Stimulated activated CD8-positive, alpha-beta memory T cell treated with anti-CD3 and anti-CD28 coated beads, Interleukin-15, amount 100 ng/mL, for 4 hours (primary cell): ENCODE measurements at places on chromosomes 11 and 22.

DNA sequence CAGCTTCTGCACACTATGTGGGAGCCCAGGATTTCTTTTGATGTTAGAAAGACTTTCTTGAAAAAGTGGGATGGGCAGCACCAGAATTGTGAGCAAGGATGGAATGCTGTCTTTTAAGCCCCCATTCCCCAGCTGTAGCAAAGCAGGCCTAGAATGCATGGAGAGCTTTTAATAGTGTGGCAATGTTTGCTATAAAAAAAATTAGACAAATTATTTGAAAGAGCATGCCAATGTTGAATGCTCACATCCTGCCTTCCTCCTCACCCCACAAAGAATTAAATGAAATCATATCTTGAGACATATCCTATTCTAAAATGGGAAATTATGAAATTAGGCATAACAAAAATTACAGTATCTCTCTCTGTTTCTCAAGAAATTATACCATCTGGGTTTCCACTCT, 154.7 kb downstream of the C11orf91 start:
- no peak for DNase-seq

GRCh38 chr11:75759832-75760231, 8.7 kb upstream of the DGAT2 start:
- no peak for DNase-seq

- no peak for DNase-seq
Measured at GRCh38 chr11:60658409-60658808, 41.0 kb upstream of the MS4A8 start.

- no peak for DNase-seq
Measured at GRCh38 chr22:19703869-19704268, 10.4 kb upstream of the SEPTIN5 start.

DNA sequence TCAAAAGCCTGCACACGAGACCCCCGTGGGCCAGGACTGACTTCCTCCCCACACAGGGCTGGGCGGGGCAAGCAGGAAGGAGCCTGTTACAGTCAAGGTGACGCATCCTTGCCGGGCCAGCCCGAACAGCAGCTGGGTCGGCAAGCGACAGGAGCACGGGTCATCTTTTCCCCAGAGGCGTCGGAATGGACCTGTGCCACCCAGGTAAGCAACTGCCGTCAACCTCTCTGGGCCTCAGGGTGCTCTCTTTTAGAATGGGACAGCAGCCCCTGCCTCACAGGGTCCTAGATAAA, at the start of gene CYTH4:
CYTH4 (plus strand) TSS at position 124 of the 293 bp plus-strand sequence; CDS start at position 186, 62 bp downstream.
- peak; percentile 57 for DNase-seq

DNA sequence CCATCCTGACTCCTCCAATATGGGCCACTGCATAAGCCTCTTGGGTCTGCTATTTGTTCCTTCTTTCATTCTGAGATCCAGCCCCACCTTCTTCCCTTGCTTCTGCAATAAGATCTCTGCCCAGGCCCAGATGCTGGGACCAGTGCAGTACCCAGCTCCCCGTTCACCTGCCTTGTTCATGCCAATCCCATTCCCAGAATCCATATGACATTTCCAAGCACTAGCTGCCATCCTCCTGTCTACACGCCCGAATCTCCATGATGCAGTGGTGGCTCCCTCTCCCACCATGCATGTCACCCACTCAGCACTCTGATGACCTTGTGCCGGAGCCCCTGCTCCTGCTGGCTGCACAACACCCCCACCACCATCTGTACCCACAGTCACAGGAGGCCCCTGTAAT, 11.4 kb upstream of the FAM83F start:
- no peak for DNase-seq

DNA sequence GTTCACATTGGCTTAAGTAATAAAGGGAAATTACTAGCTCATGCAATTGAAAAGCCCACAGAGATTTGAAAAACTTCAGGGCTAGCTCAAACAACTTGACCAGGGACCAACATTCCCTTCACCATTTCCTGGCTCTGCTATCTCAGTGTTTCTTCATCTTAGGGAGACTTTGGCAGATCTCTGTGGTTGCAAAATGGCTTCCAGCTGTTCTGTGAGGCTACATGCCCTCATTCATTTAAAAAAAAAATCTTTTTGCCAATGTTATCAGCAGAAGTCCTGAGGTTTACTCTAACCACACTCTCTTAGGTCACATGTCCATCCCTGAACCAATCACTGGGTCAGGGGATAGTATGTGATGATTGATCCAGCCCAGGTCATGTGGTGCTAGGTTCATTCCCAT, 13.9 kb upstream of the RASSF10 start:
- no peak for DNase-seq

DNA sequence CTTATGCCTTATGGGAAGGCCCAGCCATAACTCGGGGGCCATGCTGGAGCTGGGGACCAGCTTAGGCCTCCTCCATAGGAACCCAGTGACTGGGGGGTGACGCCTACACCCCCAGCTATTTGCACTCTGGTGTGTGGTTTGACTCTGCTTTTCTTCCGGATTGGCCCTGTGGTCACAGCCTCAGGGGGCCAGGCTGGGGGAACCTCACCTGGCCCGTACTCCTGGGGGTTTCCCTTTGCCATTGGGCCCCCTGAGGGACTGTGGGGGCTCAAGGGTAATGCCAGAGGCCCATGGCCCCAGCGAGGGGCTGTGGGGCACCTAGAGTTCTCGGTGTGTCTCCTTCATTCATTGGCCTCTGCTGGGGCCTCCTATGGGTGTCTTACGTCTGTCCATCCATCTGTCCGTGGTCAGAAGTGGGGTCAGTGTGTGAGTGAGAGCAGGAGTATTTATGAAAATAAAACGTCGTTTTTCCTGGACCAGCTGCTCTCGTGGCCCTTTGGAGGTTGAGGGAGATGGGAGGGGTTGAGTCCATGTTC, 6.3 kb upstream of the SH3BP1 start:
- no peak for DNase-seq

- no peak for DNase-seq
Measured at GRCh38 chr11:35223371-35223796, 84.4 kb downstream of the CD44 start.

DNA sequence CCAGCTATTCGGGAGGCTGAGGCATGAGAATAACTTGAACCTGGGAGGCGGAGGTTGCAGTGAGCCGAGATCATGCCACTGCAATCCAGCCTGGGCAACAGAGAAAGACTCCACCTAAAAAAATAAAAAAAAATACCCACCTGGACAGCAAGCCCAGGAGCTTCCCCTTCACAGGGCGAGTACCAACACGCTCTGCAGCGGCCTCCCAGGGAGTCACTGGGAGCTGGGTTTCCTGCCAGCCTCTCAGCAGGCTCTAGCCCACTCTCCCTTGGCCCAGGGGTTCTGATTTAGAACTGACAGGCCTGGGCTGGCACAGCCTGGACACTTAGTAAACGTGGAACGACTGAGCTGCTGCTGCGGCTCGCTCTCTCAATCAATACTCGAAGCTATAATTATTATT, 2.0 kb upstream of the CABP7 start:
- DNase-seq: no peak

DNA sequence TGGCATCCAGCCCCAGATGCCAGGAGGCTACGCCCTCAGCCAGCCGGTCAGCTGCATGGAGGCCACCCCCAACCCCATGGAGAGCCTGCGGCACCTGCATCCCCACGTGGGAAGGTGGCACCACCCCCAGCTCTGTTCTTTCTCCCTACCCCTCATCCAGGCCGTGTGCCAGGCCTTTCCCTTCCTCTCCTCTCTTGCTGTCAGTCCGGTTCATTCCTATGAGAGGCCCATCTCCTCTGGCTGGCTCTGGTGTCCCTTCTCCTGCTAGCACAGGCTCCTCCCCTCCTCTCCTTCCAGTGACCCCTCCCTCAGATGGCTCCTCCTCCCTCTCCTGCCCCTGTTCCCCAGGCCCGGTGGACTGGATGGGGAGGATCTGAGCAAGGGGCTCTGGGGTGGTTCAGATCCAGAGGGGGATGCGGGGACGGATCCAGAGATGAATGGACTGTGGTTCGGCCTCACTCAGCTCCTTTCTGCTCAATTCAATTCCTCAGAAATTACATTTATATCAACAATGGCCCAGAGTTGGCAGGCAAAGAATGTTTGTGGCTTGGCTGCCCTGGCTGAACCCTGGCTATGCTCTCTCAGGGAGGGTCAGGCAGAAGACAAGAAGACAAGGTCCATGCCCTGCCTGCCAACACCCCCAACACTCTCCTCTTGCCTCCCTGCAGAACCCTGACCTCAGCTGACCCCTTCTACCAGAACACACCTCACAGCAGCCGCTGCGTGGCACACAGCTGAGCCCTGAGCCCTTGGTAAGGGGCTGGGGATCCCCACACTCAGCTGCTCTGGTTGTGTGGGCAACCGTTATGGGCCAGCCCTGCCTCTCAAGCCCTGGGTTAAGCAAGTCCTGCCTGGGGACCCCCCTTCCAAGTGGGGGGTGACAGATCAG, 18.5 kb upstream of the LRRC10B start:
- no peak for DNase-seq

- DNase-seq: no peak
Measured at GRCh38 chr11:73192272-73192671, 25.8 kb upstream of the P2RY2 start.

- no peak for DNase-seq
Measured at GRCh38 chr22:20112623-20113511, 3.0 kb upstream of the RANBP1 start.

GRCh38 chr11:90135016-90135415, 553 bp downstream of the NAALAD2 start:
- no peak for DNase-seq

- no peak for DNase-seq
Measured at GRCh38 chr11:87059596-87060390, 22.1 kb downstream of the TMEM135 start.

GRCh38 chr11:69450064-69450856, 31.2 kb upstream of the LINC01488 start:
- DNase-seq: no peak

GRCh38 chr11:10651656-10652361, 41.7 kb downstream of the IRAG1 start:
- no peak for DNase-seq

GRCh38 chr11:21511835-21512440, 680.9 kb upstream of the ANO5 start:
- no peak for DNase-seq

GRCh38 chr11:44971185-44971584, 20.5 kb upstream of the TP53I11 start:
- DNase-seq: no peak

DNA sequence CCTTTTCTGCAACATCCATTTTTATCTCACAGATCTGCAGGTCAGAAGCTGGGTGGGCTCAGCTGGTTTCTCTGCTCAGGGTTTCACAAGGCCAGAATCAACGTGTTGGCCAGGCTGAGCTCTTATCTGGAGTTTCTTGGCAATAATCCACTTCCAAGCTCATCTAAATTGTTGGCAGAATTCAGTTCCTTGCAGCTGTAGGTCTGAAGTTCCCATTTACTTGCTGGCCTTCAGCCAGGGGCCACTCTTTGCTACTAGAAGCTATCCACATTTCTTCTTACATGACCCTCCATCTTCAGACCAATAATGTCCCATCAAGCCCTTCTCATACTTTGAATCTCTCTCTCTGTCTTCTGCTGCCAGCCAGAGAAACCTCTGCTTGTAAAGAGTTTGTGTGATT, 103.5 kb downstream of the WNT11 start:
- no peak for DNase-seq

- DNase-seq: no peak
Measured at GRCh38 chr22:44496844-44497217, 1.2 kb downstream of the RTL6 start.

GRCh38 chr11:9047964-9048523, 43.4 kb downstream of the SCUBE2 start:
- no peak for DNase-seq

DNA sequence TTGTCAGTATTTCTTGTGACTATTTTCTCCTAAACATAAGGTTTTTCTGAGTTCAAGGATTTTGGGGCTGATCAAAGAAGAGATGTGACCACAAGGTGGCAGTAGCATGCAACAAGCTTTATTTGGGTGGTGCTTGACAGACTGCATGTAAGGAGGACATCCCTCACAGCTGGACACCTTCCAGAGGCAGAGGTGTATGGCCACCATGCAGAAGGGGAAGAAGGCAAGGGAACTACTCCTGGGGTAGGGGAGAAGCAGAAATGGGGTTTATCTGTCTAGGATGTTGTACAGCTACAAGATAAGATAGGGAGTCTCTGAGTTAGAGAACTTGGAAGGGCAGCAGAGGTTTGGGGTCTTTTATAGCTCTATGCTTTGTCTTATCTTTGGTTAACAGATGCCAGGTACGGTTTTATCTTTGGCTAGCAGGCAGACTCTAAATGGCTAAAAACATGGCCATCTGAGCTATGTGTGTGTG, 5.1 kb upstream of the BIRC2 start:
- DNase-seq: peak; percentile 57

DNA sequence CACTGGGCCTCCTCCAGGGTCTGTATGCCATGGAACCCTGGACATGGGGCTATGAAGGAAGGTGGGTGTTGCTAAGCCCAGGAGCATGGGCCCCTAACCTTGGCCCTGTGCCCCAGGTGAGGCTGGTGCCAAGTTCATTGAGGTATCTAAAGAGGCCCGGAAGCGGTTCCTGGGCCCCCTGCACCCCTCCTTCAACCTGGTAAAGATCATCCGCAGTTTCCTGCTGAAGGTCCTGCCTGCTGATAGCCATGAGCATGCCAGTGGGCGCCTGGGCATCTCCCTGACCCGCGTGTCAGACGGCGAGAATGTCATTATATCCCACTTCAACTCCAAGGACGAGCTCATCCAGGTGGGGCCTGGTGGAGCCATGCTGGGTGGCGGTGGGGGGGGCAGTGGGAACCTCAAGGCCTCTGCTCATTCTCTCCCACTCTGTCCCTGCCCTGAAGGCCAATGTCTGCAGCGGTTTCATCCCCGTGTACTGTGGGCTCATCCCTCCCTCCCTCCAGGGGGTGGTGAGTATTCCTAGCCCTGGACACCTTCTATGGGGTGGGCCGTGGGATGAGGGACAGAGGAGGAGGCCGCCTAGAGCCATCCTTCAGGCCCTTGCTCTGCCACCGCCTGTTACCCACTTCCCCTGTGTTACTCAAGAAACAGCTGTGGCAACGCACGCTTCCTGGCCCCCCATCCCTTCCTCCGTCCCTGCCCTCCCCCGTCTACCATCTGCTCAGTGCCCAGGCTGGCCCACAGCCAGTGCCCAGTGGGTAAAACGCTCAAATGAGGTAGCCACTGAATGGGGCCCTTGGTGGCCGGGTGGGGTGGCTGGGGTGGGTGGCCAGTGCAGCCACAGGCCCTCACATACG, 3.0 kb downstream of the PNPLA2 start:
- DNase-seq: no peak

- DNase-seq: no peak
Measured at GRCh38 chr11:19955660-19956059, 204.6 kb downstream of the DBX1 start.
